ENCODE measurements at places on chromosomes 16 and 17. TPM values are rescaled to one million over a fixed set of nuclear protein-coding genes. Genes with fewer than 3 reads are reported as not detected.

The ALOX12 gene
- total RNA-seq, result not detected

The SEC14L5 gene
- total RNA-seq, result under 0.01 TPM

The RHBDF1 gene
- total RNA-seq, result 29.2 TPM

The TNRC6A gene
- total RNA-seq, result 40.2 TPM

The BEAN1 gene
- not detected for total RNA-seq

The ELMO3 gene
- total RNA-seq, result 0.76 TPM

The ASB16 gene
- total RNA-seq, result not detected

The MYH13 gene
- total RNA-seq, result not detected

The DUS2 gene
- total RNA-seq, result 17.8 TPM

The MYH1 gene
- not detected for total RNA-seq

The ADGRG1 gene
- total RNA-seq, result 58.5 TPM

The KDM6B gene
- total RNA-seq, result 5.6 TPM

The NOL3 gene
- 8.8 TPM for total RNA-seq

The CDH11 gene
- 73.2 TPM for total RNA-seq

The TMC5 gene
- not detected for total RNA-seq

The TMC6 gene
- 31.4 TPM for total RNA-seq

The CCDC40 gene
- 1.6 TPM for total RNA-seq

The ADAD2 gene
- total RNA-seq, result 0.10 TPM

The MAP2K3 gene
- total RNA-seq, result 19.6 TPM

The RAB11FIP4 gene
- not detected for total RNA-seq

The MPV17L gene
- 0.10 TPM for total RNA-seq

The CPD gene
- total RNA-seq, result 185 TPM

The TBC1D3H gene
- not detected for total RNA-seq

The PMP22 gene
- 30.7 TPM for total RNA-seq

The CCR7 gene
- total RNA-seq, result not detected

The HES7 gene
- total RNA-seq, result 0.33 TPM

The ZNF598 gene
- 29.7 TPM for total RNA-seq

The KLHDC4 gene
- total RNA-seq, result 28.4 TPM

The CDK3 gene
- 1.5 TPM for total RNA-seq

The CCL22 gene
- not detected for total RNA-seq

The HS3ST6 gene
- not detected for total RNA-seq

The TPSB2 gene
- not detected for total RNA-seq

The SLFN5 gene
- 25.5 TPM for total RNA-seq

The FNDC8 gene
- total RNA-seq, result not detected

The PYY gene
- total RNA-seq, result 0.33 TPM

The OSGIN1 gene
- total RNA-seq, result 5.2 TPM

The PABPN1L gene
- not detected for total RNA-seq

The TMEM238L gene
- total RNA-seq, result not detected

The SPECC1 gene
- total RNA-seq, result 1.6 TPM

The CIITA gene
- 0.10 TPM for total RNA-seq

The HSPB9 gene
- total RNA-seq, result not detected

The CLDN6 gene
- total RNA-seq, result not detected

The TEKT5 gene
- total RNA-seq, result 0.65 TPM

The KRT27 gene
- total RNA-seq, result not detected

The TSPOAP1 gene
- not detected for total RNA-seq

The CCL3 gene
- not detected for total RNA-seq

The SPN gene
- total RNA-seq, result not detected

The TBC1D26 gene
- not detected for total RNA-seq

The TBC1D3 gene
- total RNA-seq, result not detected

The TBC1D3K gene
- not detected for total RNA-seq
